ENCODE measurements at places on chromosomes 16 and 17.

GRCh38 chr16:5504064-5504781, 406.6 kb upstream of the EEF2KMT start:
- no peaks in the 10 kb centered on the region for H3K4me1 ChIP-seq
- no peaks in the 10 kb centered on the region for H3K27me3 ChIP-seq
- no peak overlapping the region for H3K27ac ChIP-seq
- no peak for DNase-seq
- no peaks in the 10 kb centered on the region for H3K36me3 ChIP-seq

- no peaks in the 10 kb centered on the region for H3K27me3 ChIP-seq
- H3K36me3 ChIP-seq: peaks cover 16% of the 10 kb centered on the region
- no peak overlapping the region for H3K27ac ChIP-seq
- H3K4me3 ChIP-seq: no peak overlapping the region
These were observed 11.5 kb downstream of the SLC35B1 start for GRCh38 chr17:49696233-49696761.

- H3K27me3 ChIP-seq: no peaks in the 10 kb centered on the region
- H3K4me3 ChIP-seq: no peak overlapping the region
- peak; percentile 57 for DNase-seq
- peak overlapping the region; percentile 19 for H3K27ac ChIP-seq
- H3K4me1 ChIP-seq: peaks cover 38% of the 10 kb centered on the region
- peaks cover 62% of the 10 kb centered on the region for H3K36me3 ChIP-seq
These were observed 41.8 kb downstream of the BRD7 start for GRCh38 chr16:50326835-50327465.

DNA sequence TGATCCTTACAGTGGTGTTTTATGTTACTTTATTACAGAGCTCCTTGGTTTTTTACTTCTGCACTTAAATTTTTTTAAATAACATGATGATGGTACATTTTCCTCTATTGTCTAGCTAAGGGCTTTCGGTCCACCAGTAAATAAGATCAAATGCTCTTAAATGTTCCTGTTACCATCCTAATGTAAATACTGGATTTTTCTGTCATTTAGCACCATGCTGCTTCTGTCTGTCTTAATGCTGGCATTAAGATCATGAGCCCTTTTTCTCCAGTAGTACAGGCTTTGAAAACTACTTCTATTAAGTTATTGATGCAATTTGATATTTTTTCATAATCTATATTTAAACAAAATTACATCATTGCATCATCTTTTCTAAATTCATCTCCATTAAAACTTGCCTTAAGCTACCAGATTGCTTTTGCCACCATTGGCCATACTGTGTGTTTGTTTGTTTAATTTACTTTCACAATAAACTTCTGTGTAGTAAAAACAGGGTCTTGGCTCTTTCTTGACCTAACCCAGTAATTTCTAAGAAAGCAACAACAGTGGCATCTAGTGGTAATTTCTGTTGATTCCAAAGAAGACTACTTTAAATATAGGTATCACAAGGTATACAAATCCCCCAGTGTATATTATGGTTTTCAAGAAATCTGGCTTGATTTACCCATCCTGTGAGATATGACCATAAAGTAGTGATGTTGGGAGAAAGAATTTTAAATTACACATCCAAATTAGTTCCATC, 9.0 kb upstream of the PHAF1 start:
- H3K27ac ChIP-seq: no peak overlapping the region
- no peak overlapping the region for H3K4me3 ChIP-seq
- no peaks in the 10 kb centered on the region for H3K4me1 ChIP-seq
- DNase-seq: no peak

DNA sequence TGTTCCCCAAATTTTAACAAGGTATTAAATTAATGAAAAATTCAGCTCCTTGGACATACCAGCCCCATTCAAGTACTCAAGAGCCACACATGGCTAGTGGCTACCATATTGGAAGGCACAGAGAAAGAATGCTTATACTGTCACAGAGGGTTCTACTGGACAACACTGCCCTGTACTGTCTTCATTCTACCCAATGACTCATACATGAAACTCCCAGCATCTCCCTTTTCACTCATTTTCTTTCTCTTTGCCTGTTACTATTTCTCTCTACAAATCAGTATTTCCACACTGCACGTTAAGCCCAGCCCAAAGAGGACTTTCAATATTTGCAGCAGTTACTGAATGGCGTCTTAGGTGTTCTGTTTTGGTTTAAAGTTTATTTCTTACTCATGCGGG, 72.1 kb upstream of the RCVRN start:
- H3K4me1 ChIP-seq: no peaks in the 10 kb centered on the region
- no peak overlapping the region for H3K4me3 ChIP-seq
- DNase-seq: no peak
- no peaks in the 10 kb centered on the region for H3K36me3 ChIP-seq
- H3K27ac ChIP-seq: no peak overlapping the region
- H3K27me3 ChIP-seq: no peaks in the 10 kb centered on the region

DNA sequence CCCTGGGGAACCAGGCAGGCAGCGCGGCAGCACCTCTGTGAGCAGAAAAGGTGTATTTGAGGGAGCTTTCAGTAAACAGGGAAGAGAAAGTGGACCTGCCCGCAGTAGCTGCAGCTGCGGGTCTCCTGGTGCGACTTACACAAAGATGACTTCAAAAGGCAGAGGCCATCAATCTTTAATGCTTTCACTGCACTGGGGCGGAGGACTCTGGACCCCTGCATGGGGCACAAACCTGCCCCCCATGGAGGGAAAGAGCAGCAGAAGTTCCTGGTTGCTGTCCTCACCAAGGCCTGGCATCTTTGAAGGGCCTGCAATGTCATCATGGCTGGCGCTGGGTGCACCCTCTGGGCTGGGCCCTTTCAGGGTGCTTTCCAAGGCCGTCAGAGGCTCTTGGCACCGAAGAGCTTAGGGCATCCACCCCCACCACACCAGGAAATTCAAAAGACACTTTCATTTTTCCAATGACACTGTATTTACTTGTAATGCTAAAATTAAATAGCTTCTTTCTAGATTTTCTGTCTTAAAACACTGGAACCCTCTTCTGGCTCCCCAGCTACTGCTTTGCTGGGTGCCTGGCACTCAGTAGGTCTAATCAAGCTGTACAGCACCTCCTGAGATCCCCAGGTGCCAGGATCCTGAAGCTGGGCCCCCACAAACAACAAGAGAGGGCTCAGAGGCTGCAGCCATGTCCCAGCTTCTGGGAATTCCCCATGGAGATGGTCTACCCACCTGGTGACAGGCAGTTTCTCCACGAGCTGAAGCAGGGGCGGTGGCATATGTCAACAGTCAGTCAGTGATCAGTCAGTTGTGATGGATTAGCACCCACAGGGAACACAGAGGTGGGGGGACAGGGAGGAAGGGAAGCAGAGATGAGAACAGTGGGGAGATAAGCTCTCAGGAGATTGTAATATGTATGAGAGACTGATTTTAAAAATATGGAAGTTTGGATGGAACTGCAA, 2.1 kb upstream of the CACNG1 start:
- no peak for DNase-seq
- H3K4me1 ChIP-seq: no peaks in the 10 kb centered on the region
- H3K36me3 ChIP-seq: no peaks in the 10 kb centered on the region
- no peak overlapping the region for H3K4me3 ChIP-seq
- no peaks in the 10 kb centered on the region for H3K27me3 ChIP-seq

DNA sequence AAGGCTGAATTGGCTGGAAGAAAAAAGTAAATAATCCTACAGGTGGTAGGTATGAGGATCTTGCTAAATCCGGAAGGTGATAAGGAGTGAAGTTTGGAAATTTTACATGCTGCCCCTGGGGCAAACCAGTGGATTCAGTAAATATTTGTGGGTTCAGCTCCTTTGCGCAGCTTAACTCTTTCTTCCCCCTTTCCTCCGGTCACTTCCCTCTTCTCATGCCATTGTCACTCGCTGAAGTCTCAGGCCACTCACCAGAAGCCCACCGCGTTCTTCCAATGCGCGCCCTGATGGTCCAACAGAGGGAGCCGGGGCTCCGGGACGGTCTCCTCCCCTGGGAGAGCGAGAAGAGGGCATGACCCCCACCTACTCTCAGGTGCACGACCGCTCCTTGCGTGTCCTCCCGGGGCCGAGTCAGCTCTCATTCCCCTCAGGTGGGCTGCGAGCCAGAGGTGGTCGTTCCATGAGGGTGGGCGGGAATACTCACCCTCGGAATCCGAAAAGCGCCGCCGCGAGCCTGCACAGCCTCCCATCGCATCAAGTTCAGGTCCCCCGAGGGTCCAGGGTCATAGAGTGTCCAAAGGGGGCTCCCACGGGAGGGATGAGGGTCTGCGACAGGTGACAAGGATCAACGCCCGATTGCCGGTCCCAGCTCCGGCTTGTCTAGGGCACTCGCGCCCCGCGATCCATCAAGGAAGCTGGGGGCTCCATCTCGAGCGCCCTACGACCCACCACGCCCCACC, 474 bp downstream of the CLN3 start:
- peaks cover 26% of the 10 kb centered on the region for H3K36me3 ChIP-seq
- peak; percentile 40 for DNase-seq
- H3K27me3 ChIP-seq: no peaks in the 10 kb centered on the region
- peaks cover 81% of the 10 kb centered on the region for H3K4me1 ChIP-seq

GRCh38 chr16:47470810-47471209, 9.7 kb downstream of the PHKB start:
- H3K27ac ChIP-seq: no peak overlapping the region
- H3K4me3 ChIP-seq: no peak overlapping the region
- DNase-seq: no peak
- H3K27me3 ChIP-seq: no peaks in the 10 kb centered on the region
- no peaks in the 10 kb centered on the region for H3K36me3 ChIP-seq
- H3K4me1 ChIP-seq: no peaks in the 10 kb centered on the region

GRCh38 chr16:66539623-66540469, 10.1 kb downstream of the TK2 start:
- H3K4me3 ChIP-seq: no peak overlapping the region
- no peak for DNase-seq
- H3K27me3 ChIP-seq: no peaks in the 10 kb centered on the region
- peaks cover 14% of the 10 kb centered on the region for H3K4me1 ChIP-seq

- H3K27me3 ChIP-seq: no peaks in the 10 kb centered on the region
- no peaks in the 10 kb centered on the region for H3K36me3 ChIP-seq
- H3K4me1 ChIP-seq: peaks cover 8% of the 10 kb centered on the region
- no peak for DNase-seq
- H3K4me3 ChIP-seq: no peak overlapping the region
These were observed 22.7 kb downstream of the ZNF469 start for GRCh38 chr16:88405216-88406060.
